ENCODE measurements at places on chromosomes 2 and 18. TPM values are rescaled to one million over a fixed set of nuclear protein-coding genes. Genes with fewer than 3 reads are reported as not detected.

LRRFIP1 gene
- 79.9 TPM for total RNA-seq

SLC5A7 gene
- total RNA-seq, result not detected

WDFY1 gene
- total RNA-seq, result 68.9 TPM

NGEF gene
- total RNA-seq, result 0.26 TPM

ZC3H8 gene
- total RNA-seq, result 9.9 TPM

HAAO gene
- 0.73 TPM for total RNA-seq

FAM237A gene
- not detected for total RNA-seq

ABCG5 gene
- not detected for total RNA-seq

FAM117B gene
- total RNA-seq, result 9.6 TPM

FSHR gene
- total RNA-seq, result not detected

PROC gene
- 2.5 TPM for total RNA-seq

DNA sequence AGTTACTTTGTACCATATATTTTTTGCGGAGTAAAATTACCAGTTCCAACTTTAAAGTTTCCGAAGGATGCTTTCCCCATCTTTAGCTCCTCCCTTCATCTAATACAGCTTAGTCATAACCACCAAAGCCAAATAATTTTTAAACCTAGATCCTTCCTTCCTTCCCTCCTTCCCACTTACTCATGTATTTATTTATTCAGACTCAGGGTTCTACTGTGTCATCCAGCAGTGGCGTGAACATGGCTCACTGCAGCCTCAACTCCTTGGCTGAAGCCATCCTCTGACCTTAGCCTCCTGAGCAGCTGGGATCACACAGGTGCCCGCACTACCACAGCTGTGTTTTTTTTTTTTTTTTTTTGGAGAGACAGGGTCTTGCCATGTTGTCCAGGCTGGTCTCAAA lies 4.4 kb downstream of the LPIN2 start:
- no peak for DNase-seq

GRCh38 chr18:11762429-11762828 lies 73.4 kb downstream of the GNAL start:
- DNase-seq, result no peak

- DNase-seq, result no peak
These were observed 20.1 kb downstream of the SFT2D3 start for GRCh38 chr2:127721311-127721977.

GRCh38 chr2:144015036-144015435 lies 504.9 kb downstream of the ZEB2 start:
- no peak for DNase-seq

GRCh38 chr2:28600181-28600580 lies 104.3 kb downstream of the PLB1 start:
- no peak for DNase-seq

- DNase-seq, result no peak
These were observed 568.1 kb downstream of the KCNJ3 start for GRCh38 chr2:155266583-155266982.

DNA sequence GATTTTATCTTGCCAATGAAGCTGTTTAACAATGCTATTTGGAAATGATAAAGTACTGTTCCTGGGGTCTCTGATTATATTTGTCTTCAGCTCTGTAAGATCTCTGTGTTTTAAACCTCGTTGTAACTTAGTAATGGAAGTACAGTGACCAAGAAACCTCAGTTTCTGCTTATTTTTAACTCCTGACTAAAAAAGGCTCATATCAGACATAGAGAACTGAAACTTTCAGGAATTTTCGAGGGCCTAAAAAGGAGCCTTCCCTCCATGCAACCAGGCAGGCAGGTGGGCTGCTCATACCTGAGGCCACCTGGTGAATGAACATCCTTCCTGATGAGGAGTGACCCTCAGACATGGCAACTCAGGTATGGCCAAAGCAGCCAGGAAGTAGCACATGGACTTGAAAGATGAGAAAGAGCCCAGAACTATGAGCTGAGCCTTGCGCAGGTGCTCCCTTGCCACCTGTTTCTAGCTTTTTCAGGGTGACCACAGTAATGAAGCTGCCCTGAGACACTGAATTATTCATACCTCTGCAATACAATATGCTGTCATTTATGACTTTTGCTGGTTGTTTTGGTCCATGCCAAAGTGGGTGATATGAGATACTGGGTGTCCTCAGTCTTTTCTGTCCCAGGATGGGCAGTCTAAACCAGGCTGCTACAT lies 23.9 kb downstream of the MYO3B start:
- DNase-seq, result no peak

- DNase-seq, result no peak
These were observed 414.8 kb downstream of the HRH4 start for GRCh38 chr18:24875286-24875685.

DNA sequence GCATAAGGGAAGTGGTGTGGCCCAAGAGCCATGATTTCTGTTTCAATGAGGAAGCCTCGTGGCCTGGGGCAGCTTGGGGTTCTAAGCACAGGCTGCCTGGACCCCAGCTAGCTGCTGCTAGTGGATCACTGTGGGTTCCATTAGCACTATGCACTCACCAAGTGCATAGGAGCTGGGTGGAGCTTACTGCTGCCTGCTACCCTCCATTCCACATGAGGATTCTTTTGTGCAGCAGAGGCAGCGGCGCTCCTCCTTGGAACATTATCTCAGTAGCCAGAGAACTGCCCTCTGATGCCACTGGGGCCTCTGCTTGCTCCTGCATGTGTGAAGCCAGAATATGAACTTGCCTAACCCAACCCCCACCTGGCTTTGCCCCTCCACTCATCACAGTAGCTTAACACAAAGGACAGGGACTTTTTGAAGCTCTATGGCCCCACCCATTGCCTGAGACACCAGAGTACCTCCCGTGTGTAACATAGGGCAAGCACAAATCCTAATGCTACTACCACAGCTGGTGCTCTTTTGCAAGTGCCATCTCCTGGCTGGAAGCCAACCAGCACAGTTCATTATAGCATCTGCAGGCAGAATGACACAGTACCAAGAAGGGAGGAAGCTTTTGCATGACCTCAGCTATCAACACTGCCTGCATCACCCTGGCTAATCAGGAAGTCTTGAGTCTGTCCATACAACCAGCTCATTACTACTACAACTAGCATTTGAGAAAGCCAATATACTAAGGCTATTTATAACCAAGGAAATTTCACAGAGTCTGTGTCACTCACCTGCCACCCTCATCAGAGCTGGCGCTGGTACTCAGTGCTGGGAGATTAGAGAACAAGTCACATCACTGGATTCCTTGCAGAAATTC lies 297.0 kb upstream of the GULP1 start:
- no peak for DNase-seq

DNA sequence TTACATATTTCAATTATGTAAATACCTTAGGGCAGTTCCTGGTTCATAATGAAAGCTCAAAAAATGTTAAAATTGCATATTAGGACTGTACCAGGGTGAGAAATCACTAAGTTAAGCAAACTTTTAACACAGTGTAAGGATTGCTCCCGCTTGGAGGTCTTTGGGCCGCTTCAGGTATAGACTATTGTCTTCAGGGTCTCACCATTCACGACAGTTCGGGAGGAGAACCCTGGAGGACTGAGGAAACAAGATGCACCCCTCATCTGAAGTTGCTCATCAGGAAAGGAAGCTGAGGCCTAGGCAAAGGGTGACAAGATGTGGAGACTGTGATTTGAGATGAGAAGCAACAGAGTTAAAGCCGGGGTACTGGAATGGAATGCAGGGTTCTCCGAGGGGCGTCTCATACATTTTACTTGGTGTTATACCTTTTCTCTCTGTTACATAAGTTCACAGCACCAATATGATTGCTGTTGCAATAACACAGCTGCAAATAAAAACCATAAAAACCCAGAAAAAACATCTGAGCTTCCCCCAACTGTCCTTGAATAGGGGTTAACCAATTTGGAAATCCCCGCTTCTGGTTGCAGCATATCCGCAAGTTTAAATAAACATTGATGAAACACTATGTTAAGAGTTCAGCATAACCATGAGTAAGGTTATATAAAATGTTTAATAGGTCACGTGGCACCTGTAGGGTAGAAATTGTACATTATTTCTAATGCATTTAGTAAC lies 40.1 kb downstream of the FBXO48 start:
- DNase-seq, result no peak

GRCh38 chr2:64143169-64144056 lies 807 bp downstream of the PELI1 start:
- no peak for DNase-seq

DNA sequence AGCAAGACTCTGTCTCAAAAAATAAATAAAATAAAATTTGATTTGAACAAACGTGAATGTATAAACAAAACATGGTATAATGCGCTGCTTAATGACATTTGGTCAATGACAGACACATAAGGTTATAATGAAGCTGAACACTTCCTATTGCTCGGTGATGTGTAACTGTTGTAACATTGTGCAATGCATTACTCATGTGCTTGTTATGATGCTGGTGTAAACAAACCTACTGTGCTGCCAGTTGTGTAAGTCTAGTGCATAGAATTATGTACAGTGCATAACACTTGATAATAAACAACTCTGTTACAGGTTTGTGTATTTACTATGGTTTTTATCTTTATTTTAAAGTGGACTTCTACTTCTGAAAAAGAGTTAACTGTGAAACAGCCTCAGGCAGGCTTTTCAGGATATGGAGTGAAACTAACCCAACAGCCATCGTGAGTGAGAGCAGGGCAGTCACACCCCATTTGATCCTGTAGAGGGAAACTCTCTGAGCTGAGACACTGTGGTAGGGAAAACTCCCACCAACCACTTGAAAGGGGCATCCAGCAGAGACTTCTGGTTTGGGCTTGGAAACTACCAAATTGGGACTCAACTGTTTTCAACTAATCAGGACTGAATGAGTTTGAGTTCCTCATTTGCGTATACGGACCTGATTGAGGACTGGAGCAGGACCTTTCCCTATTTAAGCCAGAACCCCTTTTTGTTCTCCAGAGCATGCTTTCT lies 8.7 kb upstream of the RPRD1A start:
- no peak for DNase-seq

DNA sequence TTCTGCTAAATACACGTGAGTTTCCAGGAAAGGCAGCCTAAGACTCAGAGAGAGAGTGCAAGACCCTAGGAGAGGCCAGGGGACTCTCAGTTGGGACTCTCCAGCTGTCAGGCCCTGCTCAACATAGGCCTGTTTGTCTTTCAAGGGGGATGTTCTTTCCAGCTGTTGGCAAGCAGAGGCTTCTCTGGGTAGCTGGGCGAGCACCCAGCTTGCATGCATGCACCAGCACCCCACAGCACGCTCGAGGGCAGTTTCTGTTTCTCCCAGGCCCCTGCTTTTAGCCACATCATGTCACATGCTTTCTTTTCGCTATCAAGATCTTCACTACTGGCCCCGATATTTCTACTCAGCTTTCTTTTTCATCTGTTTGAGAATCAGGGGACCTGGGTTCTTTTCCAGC lies 479.3 kb upstream of the HS6ST1 start:
- DNase-seq, result peak; percentile 59

- no peak for DNase-seq
These were observed 8.2 kb downstream of the CAPN10 start for GRCh38 chr2:240594511-240595380.

DNA sequence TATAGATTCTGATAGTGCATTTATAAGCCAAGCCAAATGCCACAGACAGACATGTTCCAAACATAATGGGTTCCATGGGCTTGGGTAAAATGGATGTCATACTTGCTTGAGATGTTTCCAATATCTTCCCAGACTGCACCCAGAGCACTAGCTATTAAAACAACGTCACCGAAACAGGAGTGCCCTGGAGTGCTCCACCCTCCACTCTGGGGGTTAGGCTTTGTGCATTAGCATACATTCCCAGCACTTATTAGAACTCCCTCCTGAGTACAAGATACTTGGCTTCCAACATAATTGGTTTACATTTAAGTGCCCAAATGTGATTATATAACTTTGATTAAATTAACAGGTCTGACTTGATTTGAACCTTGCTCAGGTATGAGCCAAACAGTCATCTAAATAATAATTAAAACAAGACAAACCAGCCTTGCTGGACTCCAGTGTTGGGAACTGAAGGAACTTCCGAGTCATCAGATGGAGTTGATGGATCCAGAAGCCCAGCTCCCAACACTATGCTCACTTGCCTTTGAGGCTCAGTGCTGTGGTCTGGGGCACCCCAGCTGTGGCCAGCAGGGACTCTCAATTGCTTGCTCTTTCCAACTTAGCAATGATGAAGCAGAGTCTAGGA lies 60.5 kb upstream of the LGALSL start:
- DNase-seq, result peak; percentile 34

- no peak for DNase-seq
These were observed 99.7 kb downstream of the RBM43 start for GRCh38 chr2:151161821-151162551.

GRCh38 chr2:232420463-232421188 lies 14.0 kb downstream of the ALPG start:
- no peak for DNase-seq

DNA sequence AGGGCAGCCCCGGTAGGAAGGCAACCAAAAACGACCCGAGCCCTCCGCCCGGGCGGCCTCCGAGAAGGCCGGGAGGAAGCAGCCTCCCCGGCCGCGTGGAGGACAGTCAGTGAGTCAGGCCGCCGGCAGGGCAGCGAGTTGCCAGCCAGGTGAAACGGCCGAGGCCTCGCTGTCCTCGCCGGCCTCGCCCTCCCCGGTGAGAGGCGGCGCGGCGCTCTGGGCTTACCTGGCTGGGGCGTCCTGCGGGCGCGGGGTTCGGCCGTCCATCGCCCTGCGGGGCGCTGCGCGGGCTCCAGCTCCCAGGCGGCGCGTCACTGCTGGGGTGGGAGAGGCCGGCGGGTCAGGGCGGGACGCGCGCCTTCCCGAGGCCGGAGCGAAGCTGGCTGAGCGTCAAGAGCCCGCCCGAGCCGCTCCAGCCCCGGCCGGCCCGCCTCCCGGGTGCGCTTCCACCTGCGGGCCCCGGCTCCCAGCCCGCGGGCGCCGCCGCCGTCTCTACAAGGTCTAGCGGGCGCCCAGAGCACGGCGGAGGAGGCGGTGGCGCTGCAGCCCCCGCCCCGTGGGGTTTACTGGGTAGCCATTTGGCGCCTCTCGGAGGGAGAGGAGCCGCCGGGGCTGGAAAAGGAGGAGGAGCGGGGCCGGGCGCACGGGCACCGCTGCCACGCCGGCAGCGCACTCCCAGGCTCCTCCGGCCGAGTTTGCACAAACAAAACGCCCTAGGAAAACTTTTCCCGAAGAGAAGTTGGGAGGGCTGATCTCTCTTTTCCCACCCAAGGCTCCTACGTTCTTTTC lies 499 bp downstream of the COBLL1 start:
- DNase-seq, result peak; percentile 90

GRCh38 chr2:231397011-231397927 lies 1.8 kb downstream of the B3GNT7 start:
- DNase-seq, result no peak

DNA sequence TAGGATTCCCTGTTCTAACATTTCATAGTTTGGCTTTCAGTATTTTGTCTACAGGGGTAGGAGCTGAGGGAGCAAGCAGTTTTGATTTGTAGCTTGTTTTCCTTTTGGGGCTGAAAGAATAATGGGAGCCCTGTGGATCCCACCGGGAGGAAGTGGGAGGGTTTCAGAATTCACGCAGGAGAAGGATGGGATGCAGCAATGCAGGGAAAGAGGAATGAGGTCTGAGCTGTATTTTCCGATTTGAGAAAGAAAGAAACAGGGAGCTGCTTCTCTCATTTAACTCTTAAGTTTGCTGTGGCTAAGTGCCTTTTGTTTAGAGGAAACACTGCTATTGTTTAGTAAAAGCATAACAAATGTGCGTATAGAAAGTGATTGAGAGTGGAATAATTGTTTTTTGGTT lies 141.0 kb downstream of the ADCYAP1 start:
- no peak for DNase-seq

- no peak for DNase-seq
These were observed 383.2 kb downstream of the SOCS6 start for GRCh38 chr18:70671889-70672565.

GRCh38 chr18:26495287-26495686 lies 53.1 kb downstream of the KCTD1 start:
- no peak for DNase-seq

All from osteocyte (in vitro differentiated cells).